ENCODE measurements at places on chromosomes 1 and 21. TPM values are rescaled to one million over a fixed set of nuclear protein-coding genes. Genes with fewer than 3 reads are reported as not detected.

VWA5B1 gene
- not detected for total RNA-seq

GJA4 gene
- total RNA-seq = 23.0 TPM

F5 gene
- 16.6 TPM for total RNA-seq

NTPCR gene
- 53.2 TPM for total RNA-seq

AIRE gene
- total RNA-seq = not detected

RHCE gene
- 1.7 TPM for total RNA-seq

SLC35D1 gene
- 3.2 TPM for total RNA-seq

IARS2 gene
- 82.3 TPM for total RNA-seq

DCDC2B gene
- not detected for total RNA-seq

HHIPL2 gene
- total RNA-seq = not detected

TAL1 gene
- 3.5 TPM for total RNA-seq

- no peak for DNase-seq
Measured at GRCh38 chr1:21378705-21379494, 61.0 kb upstream of the NBPF3 start.

GRCh38 chr21:39056636-39057035, 126.6 kb downstream of the PSMG1 start:
- DNase-seq = no peak

DNA sequence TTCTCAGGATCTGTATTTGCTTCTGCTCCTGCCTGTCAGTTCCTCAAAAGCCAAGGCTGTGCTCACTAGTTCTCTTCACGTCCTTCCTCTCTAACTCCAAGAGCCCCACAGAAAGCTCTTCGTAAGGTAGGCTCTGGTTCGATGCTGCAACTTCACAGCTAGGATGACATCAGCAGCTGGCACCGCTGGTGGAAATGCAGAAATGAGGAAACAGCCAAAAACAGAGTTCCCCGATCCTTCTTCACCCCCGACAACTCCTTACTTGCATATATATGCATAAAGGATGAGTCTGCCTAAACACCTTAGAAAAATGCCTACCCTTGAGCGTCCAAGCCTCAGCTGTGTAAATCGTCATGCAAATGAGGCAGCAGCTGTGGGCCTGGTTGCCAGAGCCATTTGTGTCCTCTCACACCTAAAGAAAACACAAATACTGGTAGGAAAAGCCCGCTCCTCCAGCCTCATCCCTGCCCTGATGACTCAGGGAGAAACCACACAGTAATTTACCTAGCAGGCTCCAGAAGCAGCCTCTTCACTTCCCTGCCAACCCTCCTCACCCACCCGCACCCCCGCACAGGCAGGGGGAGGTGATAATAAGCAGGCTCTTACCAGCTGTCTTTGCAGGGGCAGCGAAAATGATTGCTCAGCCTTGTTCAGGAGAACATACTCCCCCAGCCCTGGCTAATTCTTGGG, 28.2 kb downstream of the BATF3 start:
- DNase-seq = no peak

DNA sequence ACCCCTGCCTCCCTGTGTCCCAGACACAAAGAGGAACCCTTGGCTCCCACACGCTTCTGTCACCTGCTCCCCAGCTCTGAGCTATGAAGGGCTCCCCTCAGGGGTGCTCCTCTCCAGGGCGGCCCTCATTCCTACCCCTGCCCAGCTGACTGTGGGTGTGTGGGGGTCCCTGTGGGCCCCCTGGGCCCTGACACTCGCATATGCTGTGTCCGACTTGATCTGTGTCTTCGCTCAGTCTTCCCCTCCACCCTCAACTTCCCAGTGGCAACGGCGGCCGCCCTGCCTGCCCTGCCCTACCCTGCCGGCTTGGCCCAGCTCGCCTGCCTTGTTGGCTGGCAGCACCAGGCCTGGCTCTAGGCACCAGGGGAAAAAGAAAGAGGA, 1.2 kb downstream of the KCNQ4 start:
- peak; percentile 52 for DNase-seq

DNA sequence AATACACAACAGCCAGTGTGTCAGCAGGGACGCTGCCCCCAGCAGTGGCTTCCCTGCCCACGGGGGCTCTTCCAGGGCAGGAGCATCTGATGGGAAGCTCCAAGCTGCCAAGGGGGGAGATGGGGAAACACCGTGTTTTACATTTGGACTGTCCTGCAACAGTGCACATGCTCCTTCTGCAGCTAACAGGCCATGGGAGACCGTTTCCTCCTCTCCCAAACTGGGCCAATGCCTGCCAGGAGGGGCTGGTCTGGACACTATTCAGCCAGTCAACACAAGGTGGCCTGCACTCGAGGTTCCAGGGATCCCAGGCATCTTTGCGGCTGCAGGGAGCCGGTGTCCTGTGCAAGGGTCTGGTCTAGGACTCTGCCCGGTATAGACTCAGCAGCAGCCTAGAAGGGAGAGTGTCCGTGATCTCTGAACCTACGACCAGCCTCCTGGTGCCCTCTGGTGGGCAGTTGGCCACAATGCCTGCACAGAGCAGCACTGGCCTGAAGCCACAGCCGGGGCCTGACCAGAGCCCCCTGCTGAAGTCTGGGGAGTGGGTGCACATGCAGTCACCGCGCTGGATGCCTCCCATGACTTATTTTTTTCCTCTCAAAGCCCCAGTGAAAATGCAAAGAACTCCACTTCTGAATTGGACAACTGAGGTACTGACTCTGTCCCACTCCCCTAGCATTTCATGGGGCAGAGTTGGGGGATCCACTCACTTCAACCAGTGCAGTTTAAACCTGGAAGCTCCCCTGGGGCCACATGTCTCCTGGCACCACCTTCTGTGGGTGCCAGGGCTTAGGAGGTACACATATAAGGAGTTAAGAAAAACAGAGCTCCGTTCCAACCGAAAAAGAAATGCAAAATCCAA, 33.3 kb downstream of the RCC2 start:
- DNase-seq = peak; percentile 77

- DNase-seq = no peak
Measured at GRCh38 chr1:235045034-235045690, 83.5 kb downstream of the TOMM20 start.

DNA sequence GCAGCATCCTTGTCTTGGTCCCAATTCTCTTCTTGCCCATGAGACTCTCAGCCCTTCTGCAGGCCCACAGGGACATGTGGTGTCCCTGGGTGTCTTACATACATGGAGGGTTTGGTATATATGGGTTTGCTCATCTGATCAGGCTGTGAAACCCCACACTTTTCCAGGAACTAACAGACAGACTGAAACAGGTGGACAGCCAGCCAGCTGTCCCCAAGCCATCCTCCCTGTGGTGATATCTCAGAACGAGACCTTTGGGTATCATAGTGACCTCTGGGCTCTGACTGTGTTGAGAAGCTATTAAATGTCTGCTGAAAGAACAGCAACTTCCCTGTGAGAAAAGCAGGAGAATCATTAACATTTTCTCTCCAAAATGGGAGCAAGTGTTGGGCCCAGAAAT, 115.5 kb upstream of the PAXBP1 start:
- no peak for DNase-seq

- DNase-seq = no peak
Measured at GRCh38 chr1:48254254-48254653, 31.7 kb downstream of the SLC5A9 start.

- no peak for DNase-seq
Measured at GRCh38 chr1:201020040-201020591, 3.4 kb downstream of the KIF21B start.

GRCh38 chr1:206975306-206975705, 5.0 kb upstream of the FCAMR start:
- DNase-seq = no peak

- no peak for DNase-seq
Measured at GRCh38 chr1:17163371-17163770, 41.6 kb upstream of the PADI1 start.

DNA sequence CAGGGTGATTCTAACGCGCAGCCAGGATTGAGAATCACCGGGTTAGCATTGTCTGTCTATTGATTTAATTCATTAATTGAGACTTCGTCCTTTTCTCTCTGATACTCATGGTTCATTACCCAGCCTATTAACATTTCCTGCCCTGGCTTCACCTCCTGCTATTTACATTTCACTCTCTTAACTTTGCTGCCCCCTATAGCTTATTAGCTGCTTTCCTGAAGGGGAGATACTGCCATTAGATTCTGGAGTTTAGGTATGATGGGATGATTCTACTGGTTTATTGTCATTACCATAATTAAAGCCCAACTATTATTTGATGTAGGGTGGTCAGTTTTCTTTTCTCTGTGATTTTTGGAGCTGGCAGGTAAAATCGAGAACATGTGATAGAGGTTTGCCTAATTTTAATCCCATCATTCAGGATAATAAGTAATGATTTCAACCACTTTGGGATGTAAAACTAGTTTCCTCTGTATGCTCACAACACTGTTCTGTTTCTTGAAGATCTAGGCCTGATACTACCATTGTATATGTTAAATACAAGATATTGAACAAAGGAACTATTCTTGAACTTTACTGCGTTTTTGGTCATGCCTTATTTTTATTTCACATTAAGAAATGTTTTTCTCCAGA, 6.4 kb downstream of the PPP2R5A start:
- no peak for DNase-seq

- no peak for DNase-seq
Measured at GRCh38 chr1:247437551-247438505, 20.1 kb downstream of the OR2B11 start.

DNA sequence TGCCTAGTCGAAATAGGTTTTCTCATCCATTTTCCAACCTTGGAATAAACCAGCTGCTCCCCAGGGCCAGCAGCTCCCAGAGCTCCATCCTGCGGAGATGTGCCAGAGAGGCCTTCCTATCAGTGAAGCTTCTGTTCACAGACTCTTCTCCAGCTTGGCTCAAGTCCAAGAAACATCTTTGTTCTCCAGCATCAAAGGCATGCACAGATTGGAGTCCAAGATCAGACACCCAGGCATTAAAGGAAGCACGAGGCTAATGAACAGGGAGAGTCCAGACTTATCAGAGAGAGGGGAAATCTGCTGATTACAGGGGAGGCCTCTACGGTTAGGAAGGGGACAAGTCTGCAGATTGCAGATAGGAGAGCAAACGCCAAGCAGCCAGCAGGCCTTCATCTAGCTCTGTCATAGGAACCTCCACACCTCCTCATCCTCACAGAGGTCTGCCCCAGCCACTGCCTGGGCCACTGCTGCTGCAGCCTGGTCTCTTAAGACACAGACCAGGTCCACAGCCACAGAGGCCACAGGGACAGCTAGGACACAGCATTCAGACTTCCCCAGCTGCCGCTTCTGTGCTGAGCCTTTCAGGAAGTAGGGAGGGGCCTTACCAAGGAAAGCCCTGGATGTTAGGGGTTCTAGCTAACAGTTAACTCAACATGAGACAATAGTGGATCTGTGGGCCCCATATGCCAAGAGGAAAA, 3.4 kb downstream of the PRR9 start:
- no peak for DNase-seq

DNA sequence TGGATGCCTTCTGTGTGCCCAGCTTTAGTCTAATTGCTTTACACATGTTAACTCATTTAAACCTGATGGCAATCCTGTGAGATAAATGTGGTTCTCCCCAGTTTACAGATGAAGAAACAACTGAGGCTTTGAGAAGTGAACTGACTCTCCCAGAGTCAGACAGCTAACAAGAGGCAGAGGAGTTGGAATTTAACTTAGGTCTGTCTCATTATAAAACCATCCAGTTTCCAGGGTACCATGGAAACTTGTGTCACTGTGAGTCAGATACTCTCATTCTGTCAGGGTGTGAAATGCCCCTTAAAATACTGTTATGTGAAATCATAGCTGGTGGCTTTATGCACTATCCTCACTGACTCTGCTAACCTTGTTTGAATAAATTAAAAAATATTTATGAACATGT, 206.6 kb downstream of the PBX1 start:
- no peak for DNase-seq

DNA sequence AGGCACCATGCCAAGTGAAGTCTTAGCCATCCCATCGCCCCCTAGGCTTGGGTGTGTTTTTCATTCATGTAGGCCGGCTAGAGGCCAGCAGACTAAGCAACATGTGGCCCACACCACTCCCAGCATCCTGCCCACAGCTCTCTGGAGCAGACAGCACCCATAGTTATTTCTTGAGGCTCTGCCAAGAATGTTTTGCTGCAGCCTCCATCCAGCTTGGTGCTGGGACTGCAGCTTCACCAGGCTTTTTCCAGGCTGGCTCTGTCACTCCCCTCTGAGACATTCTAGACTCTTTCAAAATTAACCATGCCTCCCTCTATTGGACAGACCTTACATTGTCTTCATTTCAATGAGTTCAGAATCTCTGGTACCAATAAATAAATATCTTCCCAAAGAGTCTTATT, 104.2 kb downstream of the DUSP10 start:
- DNase-seq = no peak

- DNase-seq = no peak
Measured at GRCh38 chr1:209527993-209528717, 55.4 kb upstream of the CAMK1G start.

DNA sequence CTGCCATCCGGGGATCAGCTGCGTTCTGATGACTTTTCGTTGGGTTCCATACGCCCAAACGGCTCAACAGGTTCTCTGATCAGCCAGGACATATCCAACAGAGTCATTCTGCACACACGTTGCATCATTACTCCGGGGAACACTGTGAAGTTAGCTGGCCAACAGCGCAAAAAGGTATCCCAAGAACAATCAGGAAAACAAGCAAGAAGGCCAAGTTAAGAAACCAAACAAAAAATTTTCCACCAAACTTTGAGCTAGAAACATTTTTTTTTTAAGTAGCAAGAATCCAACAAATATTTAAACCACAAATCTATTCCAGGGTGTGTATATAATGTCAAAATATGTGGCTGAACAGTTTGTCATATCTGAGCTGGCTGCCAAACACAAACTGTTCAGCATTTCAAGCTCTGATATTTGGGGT, 29.2 kb downstream of the NID1 start:
- DNase-seq = no peak

- peak; percentile 85 for DNase-seq
Measured at GRCh38 chr1:66335859-66336640, 197.9 kb upstream of the SGIP1 start.

DNA sequence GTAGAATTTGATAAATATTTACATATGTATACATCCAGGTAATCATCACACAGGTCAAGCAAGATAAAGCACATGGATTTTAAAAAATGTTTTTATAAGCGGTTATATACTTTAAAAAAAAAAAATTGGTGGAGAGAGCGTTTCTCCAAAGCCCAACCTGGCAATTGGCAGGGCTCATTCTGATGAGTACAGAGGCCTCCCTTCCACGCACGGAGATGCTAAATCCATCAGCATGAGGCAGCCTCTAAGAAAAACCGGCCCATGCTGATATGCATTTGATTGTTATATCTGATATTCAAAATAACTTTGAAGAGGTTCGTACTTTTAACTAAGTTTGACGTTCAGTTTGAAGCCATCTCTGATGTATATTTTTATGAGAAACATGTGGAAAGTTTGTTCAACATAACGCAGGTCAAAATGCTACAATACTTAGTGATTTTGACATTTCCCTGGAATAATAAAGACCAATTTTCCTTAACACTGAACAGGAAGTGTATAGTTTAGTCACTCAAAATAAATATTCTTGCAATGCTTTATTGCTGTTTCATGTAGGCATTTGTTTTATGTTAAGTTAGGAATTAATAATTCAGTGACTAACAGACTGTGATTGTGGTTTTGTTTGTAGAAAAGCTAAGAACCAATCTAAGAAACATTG, 151.7 kb downstream of the NR5A2 start:
- no peak for DNase-seq

Measured in Right ventricle myocardium inferior (tissue), 1 donor.